ENCODE measurements at places on chromosomes 5 and 9.
A peak's percentile ranks its signal among the peaks of the same experiment; 100 is the strongest.

DNA sequence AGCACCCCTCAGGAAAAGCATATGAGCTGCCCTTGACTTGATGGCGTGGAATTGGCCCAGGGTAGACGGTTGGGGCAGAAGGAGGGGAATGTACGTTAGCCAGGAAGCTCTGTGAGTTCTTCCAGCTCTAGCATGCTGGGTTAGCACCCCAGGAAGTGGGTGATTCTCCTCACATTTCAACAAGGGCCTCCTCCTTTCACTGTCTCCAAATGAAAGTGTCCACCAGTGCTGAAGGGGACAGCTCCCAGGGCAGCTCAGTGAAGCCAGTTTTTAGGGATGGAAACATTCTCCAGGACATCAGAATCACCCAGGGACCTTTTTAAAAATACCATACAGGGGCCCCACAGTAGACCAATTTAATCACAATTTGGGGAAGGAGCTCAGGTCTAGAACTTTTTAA lies 17.2 kb upstream of the AFAP1L1 start:
- DNase-seq, result no peak

- no peak for DNase-seq
These were observed 47.1 kb downstream of the ST8SIA4 start for GRCh38 chr5:100855937-100856430.

- DNase-seq, result no peak
These were observed 80.6 kb upstream of the SIMC1 start for GRCh38 chr5:176157656-176158055.

- no peak for DNase-seq
These were observed 165.5 kb downstream of the C9orf50 start for GRCh38 chr9:129455151-129455995.

DNA sequence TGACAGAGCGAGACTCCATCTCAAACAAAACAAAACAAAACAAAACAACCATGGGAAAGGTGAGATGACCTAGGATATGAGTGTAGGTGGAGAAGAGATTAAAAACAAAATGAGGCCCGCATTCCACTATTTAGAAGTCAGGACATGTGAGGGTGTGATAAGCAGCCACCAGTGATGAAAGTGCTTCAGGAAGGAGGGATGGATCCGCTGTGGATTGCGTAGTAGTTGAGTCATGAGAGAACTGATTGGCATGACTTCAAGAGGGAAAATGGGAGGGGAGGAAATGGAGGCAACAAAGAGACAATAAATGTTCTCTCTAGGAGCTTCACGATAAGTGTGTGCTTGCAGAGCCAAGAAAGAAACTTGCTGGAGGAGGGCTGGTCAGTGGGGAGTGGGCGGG lies 367.6 kb downstream of the ARL15 start:
- DNase-seq, result no peak

DNA sequence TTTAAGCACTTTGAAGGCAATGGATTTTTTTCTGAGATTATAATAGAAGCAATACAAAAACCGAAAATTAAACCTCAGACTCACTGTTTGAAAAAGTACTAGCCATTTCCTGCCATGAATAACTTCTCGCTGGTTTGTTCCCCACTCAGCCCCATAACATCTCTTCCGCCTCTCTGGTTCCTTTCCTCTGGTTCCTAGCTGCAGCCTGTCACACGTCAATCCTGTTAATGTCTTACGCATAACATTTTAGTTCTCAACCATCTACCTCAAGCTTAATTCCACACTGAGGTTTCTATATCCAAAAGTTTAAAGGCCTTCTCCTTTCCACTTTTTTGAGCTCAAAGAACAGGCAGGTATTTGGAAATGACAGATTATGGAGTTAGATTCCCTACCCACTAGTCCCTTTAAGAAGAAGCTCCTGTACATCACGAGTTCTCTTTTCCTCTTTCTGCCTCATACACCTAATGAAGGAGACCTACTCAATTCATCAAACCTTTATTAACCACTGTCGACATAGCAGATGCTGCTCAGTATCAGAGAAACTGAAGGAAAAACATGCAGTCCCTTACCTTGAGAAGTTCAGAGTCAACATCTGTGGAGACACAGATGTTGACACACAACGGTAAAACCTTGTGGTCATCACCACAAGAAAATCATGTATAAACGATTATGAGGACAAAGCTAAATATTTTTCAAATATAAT lies 243.0 kb upstream of the PTGER4 start:
- no peak for DNase-seq

- DNase-seq, result no peak
These were observed 26.1 kb downstream of the IDNK start for GRCh38 chr9:83649080-83649479.

- DNase-seq, result no peak
These were observed 34.9 kb upstream of the N4BP3 start for GRCh38 chr5:178078197-178079010.

GRCh38 chr5:160166973-160167623 lies 47.8 kb upstream of the PWWP2A start:
- DNase-seq, result no peak

DNA sequence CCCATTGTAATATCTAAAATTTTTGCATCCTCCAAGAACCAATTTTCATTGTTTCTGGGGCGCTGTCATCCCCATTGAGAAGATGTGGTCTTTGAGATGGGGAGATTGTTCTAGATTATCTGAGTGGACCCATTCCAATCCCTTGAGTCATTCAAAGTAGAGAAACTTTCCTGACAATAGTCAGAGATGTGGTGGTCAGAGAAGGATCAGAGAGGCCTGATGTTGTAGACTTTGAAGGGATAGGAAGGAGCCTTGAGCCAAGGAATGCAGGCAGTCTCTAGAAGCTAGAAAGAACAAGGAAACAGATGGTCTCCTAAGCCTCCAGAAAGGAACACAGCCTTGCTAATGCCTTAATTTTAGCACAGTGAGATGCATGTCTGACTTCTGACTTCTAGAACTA lies 80.4 kb downstream of the TEK start:
- DNase-seq, result no peak

- DNase-seq, result no peak
These were observed 172.3 kb downstream of the GNA14 start for GRCh38 chr9:77475641-77476473.

- DNase-seq, result peak; percentile 7
These were observed 140.1 kb upstream of the FBXL17 start for GRCh38 chr5:108521841-108522506.

GRCh38 chr5:80309871-80310665 lies 9.7 kb upstream of the SPZ1 start:
- no peak for DNase-seq

DNA sequence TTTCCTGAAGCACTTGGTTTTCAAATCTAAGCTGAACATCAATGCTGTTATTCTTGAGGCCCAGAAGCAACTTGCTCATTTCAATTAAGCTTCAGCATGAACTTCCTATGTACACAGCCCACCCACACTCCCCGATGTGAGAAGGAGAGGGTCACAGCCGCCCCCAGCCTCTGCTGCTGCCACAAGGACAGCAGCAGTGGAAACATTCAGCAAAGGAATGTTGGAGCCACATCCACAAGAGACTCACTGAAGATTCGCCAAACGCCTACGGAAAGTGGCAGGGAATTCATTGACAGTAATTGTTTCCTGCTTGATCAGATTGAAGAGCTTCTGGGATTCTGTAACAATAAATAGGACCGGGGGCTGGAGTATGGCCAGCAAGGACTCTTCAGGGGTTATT lies 2.9 kb downstream of the TGFBI start:
- DNase-seq, result no peak

DNA sequence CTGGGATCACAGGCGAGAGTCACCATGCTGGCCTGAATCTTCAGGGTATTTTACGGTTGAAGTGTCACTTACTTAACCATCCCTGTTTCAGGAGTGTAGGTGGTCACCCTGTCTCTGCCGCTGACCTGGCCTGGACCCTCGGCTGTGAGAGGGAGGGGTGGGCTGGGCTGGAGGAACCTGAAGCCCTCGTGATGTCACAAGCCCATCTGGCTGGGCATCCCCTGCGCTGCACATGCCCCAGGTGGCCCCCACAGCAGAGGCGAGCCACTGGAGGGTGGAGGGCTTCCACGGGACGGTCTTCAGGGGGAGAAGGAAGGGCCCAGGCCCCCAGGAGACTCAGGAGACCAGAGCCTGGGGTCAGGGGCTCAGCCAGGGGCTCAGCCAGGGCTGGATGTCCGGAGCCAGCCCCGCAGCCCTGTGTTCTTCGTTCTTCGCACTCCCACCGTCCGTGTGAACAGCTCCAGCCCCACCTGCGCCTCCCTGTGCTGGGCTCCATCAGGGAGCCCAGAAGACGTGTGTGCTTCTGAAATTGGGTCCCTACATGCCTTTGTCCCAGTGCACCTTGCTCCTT lies 7.6 kb upstream of the AHRR start:
- DNase-seq, result no peak

- no peak for DNase-seq
These were observed 124.9 kb downstream of the TTC39B start for GRCh38 chr9:15182101-15182551.

- DNase-seq, result no peak
These were observed 2.7 kb downstream of the PTGES start for GRCh38 chr9:129750013-129750638.

- no peak for DNase-seq
These were observed 301.5 kb upstream of the ACTBL2 start for GRCh38 chr5:57784121-57784520.

DNA sequence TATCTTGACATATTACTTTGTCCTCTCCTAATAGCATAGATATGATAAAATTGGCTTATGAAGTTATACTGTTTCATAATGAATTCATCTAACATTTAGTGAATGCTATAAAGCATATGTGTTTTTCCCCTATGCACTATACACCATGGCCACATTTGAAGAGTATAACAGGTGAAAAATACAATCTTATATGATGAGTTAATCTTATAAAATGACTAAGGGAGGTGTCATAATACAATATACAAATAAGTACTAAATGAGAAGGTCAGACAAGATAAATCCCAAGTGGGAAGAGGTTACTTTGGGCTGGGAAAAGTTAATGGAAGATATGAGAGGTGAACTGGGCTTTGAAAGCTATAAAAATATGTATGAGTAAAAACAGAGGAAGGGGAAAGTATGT lies 174.4 kb downstream of the PCSK1 start:
- DNase-seq, result no peak

DNA sequence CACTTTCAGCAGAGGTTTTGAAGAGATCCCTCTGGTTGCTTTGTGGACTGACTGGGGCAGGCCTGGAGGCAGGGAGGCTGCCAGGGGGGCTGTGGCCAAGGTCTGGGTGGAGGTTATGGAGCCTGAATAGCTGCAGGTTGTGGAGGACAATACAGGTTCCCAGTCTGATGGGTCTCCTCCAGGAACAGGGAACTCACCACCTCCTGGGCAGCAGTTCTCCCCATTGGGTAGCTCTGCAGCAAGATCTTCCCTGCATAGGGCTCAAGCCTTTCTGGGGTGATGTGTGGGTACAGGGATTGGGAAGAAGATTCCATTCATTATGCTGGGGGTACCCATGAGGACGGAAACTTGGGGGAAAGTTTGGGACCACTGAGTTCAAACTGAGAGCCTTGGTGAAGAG lies 6.8 kb downstream of the AQP3 start:
- DNase-seq, result no peak

DNA sequence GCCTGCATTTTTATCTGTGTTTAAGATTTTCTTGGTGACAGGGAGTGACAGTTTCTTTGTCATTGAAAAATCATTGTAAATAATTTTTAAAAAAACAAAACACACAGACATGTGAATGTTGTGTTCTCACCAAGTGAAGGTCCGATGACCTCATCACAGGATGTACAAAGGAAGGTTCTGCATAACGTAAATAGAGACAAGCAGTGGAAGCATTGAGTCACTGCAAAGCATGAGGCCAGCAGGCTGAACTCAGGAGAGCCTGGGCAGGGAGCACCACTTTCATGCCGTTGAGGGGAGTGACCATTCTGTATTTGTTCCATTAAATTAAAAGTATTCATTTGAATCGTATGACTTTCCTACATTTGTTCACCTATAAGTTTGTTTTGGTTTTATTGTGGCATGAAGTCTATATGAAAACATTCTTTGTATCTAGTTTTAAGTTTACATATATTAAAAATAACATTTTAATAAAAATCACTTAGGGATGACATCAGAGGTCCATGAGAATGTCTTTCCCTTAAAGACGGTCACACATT lies 70.4 kb upstream of the TLE1 start:
- no peak for DNase-seq

DNA sequence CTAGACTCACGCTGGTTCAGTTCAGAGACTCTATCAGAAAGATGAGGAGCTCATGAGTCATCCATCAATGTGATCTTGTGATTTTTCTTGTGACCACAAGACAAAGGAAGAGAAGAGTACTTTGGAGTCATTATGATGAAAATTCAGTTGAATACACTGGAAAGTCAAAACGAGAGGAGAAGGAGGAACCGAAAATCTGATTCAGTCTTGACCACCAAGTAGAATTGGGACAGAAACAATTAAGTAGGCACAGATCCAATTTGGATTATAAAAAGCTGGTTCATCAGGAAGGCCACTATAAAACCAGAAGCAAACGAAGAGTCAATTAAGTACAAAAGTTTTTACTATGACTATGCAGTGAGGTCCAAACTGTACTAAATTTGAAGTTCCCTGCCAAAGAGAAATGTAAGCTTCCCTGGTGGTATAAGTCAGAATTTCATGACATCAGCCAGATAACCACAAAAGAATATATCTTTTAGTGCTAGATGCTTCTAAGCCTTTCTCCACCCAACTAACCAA lies 90.9 kb downstream of the THBS4 start:
- no peak for DNase-seq

DNA sequence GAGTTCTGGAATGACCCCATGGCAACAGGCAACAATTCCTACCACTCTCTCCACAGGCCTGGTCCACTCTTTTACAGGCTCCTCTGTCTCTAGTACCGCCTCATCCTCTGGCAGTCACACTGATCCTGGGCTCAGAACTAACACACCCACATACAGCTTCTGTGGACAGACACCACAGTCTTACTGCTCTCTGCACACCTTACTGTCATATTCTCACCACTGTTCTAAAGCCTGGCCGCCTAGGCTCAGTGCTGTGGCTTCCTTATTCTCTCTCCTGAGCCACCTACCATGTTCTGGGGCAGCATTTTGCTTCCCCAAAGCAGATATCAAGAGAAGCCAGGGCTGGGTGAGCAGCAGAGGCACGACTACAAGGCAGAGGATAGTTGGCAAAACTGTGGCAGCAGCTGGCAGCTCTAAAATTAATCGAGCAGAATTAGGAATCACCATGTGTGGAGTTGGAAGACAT lies 14.8 kb downstream of the REEP5 start:
- no peak for DNase-seq

DNA sequence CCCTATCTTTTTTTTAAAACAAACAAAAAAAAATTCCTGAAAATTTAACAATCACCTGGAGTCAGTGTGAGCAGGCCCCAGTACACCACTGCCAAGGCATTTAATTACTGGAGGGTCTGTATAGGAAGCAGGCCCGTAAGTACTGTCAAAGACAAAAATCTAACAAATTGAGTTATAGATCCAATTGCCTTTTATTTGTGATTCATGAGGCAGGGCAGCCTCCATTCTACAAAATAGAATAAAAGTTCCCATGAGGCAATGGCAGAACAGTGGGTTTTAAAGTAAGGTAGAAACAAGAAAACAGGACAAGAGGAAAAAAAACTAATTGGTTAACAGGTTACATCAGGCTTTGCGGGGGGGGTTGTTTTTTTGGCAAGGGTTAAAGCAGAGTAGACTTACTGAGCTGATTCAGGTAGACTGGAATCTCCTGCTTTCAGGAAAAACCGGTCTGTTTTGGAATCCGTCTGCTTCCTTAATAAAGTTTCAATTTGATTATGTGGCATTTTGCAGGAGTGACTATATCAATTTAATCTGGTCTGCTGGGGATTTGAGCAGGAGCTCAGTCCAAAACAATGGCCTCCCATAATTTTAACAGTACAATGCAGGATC lies 48.9 kb downstream of the AUH start:
- no peak for DNase-seq

All from right kidney (tissue), 9 donors.